Non-pigmented ciliary epithelial cell (primary cell): ENCODE measurements at places on chromosomes 4 and X.

DNA sequence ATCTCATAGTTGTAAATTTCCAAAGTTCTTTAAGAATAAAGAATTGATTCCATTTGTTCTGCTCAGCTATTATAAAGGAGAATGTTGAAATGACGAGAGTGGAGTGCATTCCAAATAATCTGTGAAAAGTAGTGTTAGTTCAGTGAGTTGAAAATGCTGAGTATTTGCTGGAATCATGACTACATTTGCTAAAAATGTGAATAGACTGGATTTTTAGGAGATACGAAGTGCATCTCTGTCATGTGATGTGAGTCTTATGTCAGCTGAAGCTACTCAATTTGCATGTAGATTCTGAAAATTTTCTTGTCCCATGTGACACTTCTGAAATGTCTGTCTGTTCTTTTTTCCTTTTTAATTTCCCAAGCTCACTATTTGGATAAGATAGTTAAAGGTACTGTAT lies 206.0 kb downstream of the DCTD start:
- DNase-seq = no peak

GRCh38 chrX:148522006-148522405 lies 21.6 kb downstream of the AFF2 start:
- DNase-seq = no peak

GRCh38 chrX:153019166-153019565 lies 25.2 kb upstream of the PNMA5 start:
- DNase-seq = no peak

GRCh38 chr4:55107054-55107453 lies 18.3 kb downstream of the KDR start:
- no peak for DNase-seq

GRCh38 chrX:153312041-153312440 lies 9.5 kb downstream of the PNMA6F start:
- DNase-seq = no peak

DNA sequence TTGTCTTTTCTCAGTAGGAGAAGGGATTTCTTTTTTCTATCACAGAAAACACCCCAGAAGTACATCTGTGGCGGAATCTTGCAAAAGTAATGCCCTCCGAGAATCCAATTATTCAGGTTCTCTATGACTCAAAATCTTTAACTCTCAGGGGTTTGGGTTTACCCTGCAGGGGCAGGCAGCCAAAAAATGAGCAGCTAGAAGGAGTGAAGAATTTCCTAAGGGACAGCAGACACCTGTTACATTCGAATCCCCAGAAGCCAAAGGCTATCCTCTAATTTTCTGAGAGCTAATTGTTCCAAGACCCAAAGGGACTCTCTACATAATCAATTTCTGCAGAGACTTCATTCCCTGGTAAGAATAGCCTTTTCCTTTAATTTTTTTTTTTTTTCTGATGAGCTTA lies 27.5 kb upstream of the CBR4 start:
- DNase-seq = no peak

DNA sequence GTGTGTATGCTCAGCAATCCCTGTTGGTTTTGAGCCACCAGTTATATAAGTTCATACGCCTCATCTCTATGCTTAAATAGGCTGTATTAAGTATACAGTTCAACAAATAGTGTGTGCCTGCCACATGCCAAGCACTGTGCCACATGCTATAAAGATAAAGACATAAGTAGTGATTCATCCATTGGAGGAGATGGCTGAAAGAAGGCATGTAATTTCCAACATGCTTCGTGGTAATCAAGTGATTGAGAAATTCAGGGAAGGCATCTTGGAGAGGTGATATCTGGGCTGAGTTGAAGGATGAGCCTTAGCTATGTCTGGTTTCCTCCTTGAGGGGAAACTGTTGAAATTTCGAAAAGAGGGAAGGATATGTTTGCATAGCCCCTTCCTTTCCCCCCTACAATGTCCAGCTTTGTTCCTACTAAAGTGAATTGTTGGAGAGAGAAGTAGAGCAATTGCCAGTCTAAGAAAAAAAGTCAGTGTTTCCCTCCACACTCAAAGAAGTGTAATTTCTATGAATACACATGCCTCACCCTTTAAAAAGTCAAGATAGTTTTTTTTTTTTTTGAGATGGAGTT lies 96.5 kb downstream of the ARHGAP10 start:
- DNase-seq = no peak

GRCh38 chrX:146041741-146042140 lies 224.1 kb downstream of the SLITRK2 start:
- DNase-seq = no peak
